Skeletal muscle cell (primary cell): ENCODE measurements at places on chromosomes 2 and 18.

DNA sequence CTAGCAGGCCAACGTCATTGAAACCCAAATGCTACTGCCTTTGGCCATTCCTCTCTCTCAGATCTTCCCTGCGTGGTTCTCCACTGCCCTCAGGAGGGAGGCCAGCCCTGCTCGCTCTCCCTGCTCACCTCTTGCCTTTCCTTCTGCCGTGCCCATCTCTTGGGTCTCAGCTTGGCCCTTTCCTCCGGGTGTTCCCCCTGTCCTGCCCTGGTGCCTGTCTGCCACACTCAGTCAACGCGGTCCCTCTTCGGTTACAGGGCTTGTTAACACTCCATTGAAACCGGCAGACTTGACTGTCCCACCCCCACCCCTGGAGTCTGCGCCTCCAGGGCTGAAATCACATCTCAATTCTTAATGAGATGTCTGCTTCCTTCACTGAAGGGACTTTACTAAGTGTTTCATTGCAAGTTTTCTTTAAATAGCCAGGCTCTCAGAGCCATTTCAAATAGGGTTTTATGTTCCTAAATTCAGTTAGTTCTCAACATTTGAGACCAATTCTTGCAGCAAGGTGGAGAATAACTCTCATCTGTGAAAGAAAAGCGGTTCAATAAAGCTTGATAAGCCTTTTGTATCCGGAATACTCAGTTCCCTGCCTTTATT lies 237.6 kb downstream of the DYSF start:
- no peak for DNase-seq

DNA sequence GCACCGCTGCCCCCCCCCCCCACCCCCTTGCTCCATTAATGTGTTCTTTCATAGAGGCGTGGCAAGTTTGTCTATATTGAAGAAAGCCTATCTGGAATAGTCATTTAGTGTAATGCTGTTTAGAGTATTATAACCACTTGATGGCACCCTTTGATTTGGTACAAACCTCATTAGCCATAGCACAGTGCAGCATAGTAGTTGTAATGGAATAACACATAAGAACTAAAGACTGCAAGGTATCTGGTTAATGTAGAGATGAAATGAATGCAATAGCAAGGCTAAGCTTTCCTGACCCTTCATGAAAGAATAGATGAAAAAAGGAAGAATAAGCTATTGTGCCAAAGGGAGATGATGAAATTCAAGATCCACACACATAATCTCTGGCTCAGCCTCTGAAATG lies 81.9 kb downstream of the EHBP1 start:
- no peak for DNase-seq

DNA sequence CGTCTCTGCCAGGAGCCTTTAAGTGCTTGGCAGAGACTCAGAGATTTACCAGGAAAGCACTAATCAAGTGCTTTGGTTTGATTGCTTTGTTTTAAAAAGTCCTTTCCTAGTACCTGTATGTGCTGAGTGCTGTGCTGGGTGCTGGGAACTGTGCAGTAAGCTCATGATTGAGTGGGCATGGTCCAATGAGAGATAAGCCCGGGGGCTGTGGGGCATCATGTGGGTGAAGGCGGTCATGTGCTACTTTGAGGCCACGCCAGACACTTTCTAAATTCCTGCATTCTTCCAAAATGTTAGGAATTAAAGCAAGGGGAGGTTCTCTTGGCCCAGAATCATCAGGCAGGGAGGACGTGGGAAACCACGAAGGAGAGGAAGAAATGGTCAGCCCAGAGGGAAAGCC lies 109.0 kb downstream of the ACAA2 start:
- no peak for DNase-seq

- DNase-seq, result no peak
Measured at GRCh38 chr2:65027616-65028244, 28.5 kb upstream of the CEP68 start.

DNA sequence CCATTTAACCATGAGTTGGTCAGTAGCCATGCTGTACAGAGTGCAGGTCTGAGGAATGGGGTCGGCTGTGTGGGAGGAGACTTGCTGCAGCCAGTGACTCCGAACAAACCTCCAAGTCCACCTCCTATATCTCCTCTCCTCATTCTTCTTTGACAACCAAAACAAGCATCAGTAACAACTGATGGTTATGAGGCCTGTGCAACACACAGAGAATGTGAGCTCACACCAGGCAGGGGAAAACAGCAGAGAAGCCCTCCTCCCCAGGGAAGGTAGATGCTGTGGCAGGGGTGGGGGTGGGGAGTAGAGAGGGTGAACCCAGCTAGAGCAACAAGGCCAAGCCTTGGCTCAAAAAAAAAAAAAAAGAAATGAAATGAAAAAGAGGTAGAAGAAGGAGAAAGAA lies 12.3 kb upstream of the CNGA3 start:
- no peak for DNase-seq

- DNase-seq, result no peak
Measured at GRCh38 chr2:233354500-233354924, 218 bp downstream of the DGKD start.
